ENCODE measurements at places on chromosomes 4 and X.

DNA sequence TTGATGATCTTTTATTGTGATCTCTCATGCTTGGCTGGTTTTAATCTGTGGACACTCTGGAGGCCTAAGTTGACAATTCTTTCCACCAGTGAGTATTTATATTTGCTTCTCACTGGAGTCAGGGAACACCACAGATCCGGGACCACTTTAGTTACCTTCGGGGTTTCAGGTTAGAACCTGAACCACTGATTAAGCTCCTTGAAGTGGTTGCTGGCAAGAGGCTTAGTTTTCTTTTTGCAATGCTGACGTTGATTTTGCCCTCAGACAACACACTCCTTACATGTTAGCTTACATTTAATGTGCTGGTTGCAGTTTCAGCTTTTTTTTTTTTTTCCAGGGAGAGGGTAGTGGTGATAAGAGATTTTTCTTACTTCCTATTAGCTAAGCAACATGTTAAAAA lies 10.5 kb upstream of the ZNF330 start:
- DNase-seq, result no peak

DNA sequence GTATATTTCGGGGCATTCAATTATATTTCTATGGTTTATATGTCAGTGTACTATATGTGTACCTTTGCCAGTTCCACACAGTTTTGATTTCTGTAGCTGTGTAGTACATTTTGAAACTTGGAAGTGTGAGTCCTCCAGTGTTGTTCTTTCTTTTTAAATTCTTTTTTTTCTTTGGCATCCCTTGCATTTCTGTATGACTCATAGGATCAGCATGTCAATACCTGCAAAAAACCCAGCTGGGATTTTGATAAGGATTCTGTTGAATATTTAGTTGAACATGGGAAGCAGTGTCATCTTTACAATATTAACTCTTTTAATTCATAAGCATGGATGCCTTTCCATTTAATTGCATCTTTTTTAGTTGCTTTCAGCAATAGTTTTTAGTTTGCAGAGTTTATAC lies 100.0 kb downstream of the SH3BGRL start:
- DNase-seq, result no peak

DNA sequence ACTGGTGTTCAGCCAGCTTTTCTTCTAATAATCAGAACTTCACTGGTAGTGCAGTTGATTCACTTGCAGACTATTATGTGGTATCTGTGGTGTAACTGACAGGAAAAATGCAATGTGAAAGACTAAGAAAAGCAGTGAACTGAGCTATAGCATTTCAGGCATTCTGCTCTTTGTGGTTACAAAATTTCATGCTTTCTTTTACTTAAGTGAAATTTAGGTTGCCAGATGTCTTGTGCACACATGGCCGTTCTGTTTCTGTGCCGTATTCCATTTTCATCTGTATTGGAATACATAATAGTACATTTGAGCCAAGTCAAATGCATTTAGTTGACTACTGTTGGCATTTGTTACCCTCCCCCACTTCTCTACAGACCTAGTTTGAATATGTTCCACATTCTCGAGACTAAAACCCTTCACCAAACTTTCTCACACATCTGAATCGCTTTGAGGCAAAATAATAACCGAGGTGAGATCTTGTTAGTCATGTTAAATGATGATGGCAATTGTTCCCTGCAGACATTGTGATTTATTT lies 8.2 kb downstream of the RTL3 start:
- DNase-seq, result no peak

DNA sequence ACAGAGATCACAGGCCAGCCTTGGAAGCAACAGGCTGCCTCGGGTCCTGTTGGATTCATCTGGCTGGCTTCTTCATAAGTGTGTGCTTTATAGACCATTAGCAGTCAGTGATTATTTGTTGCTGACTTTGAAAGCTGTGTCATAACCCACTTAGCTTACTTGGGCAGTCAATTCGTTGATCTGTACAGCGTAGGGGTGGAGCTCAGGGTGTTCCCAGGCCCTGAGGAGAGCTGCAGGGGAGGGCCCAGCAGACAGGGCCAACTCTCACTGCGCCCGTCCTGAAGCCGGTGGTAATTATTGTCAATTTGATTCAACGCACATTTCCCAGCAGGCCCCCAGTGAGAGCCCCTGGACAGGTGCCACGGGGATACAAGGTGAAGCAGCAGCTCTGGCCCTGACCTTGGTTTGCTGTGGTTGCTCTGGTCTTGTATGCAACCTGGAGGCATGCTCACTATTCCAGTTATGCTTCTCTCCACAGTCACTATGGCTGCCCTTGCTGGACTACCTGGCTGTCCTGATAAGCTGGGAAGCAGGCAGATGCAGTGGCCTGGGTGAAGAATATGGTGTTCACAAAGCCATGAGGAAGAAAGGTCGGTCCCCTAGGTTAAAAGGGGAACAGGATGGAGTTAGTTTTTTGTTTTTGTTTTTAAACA lies 40.1 kb upstream of the HMGB3 start:
- no peak for DNase-seq

Measured in CD8-positive, alpha-beta T cell (primary cell).